ENCODE measurements at places on chromosomes 6 and 20.

GRCh38 chr6:113596387-113597230 lies 260.5 kb upstream of the MARCKS start:
- DNase-seq, result peak; percentile 41

GRCh38 chr6:165049362-165049761 lies 260.0 kb downstream of the C6orf118 start:
- DNase-seq, result no peak

DNA sequence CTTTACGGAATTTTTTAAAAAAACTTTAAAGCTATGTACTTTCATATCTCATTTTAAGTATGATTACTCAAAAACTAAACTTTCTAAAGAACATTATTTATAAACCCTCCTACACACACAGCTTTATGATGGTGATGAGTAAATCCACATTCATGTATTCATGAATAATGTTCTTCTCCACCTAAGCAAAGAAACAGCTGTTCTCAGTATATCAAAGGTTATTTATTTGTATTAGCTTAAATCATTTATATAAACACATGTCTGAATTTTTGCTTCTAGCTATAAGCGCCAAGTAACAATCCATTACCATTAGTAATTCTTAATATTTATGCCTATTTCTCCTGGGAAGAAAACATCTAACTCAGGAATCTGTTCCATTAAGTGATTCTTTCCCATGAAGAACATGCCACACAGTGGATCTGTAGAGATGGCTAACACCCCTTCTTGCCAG lies 63.3 kb downstream of the SMLR1 start:
- DNase-seq, result no peak

- DNase-seq, result no peak
Measured at GRCh38 chr6:24766680-24767462, 7.9 kb upstream of the GMNN start.

GRCh38 chr6:168724669-168725570 lies 283.9 kb downstream of the SMOC2 start:
- DNase-seq, result no peak

DNA sequence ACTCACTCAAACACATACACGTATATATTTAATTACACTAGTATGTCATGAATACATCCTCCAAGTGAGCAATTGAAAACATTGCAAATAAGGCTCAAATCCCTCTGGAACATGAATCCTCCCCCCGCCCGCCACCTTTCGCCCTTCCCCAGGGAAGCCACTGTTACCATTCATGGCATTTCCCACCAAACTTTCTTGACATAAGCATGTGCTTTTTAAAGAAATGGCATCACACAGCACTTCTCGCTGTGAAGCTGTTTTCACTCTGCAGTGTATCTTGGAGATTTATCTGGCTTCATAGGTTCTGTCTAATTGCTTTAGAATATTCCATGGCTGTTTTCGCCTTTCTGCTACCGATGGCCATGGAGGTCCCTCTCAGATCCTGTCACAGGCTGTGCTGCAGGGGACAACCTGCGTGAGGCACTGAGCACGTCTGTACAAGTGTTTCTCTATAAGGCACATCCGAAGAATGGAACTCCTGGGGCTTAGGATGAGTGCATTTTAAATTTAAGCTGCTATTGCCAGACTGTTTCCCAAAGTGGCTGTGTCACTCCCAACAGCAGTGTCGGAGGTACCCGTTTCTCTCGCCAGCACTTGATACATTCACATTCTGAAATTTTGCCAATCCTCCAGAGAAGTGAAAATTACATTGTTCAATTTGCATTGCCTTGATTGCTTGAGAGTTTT lies 22.2 kb upstream of the PHACTR3 start:
- no peak for DNase-seq

DNA sequence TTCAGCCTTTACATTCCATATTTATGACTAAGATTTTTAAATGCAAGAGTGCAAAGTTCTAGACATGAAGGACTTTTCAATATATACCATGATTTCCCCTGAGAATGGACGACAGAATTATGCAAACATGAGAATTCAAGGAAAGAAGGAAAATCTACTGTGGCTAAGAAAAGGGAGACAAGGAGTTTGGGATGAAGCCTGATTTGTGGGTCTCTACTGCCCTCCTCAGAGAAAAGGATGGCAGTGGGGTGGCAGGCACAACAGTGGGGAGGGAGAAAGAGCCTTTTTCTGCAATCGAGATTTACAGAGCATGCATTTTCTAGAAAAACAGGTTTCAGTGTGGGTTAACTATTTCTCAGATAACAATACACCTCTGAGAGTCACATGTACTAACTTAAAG lies 466.9 kb upstream of the NRSN1 start:
- no peak for DNase-seq

DNA sequence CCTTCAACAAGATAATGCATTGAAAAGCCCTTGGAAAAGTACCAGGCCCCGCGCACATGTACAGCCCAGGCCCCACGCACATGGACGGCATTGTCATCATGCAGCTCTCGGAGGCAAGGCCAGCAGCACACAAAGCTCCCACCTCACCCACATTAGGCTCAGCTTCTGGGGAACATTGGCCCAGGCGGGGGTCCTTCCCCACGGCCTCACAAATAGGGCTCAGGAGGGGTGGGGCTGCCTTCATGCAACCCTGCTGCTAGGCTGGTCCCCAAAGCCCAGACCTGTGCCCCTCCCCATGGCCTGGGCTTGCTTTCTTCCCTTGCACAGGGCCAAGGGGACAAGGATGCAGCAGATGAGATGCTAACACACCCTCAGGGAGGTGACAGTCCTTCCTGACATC lies 26.7 kb downstream of the NPEPL1 start:
- no peak for DNase-seq

GRCh38 chr20:56736285-56736857 lies 107.3 kb downstream of the TFAP2C start:
- DNase-seq, result no peak

- DNase-seq, result no peak
Measured at GRCh38 chr6:13044390-13044789, 283.9 kb downstream of the TBC1D7 start.

- DNase-seq, result no peak
Measured at GRCh38 chr6:123747515-123747914, 56.1 kb upstream of the NKAIN2 start.

- no peak for DNase-seq
Measured at GRCh38 chr6:73965539-73966029, 269.6 kb downstream of the CD109 start.

DNA sequence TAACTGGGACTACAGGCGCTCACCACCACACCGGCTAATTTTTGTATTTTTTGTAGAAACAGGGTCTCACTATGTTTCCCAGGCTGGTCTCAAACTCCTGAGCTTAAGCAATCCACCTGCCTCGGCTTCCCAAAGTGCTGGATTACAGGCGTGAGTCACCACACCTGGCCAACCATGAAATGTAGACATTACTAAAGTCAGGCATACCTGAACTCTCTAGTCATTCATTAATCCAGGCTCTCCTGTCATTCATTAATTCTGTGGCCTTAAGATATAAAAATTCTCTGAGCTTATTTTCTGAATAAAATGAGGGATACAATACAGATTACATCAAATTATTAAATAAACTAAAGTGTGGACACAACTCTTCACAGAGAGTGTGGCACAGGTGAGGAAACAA lies 159.7 kb downstream of the GMDS start:
- DNase-seq, result no peak

GRCh38 chr20:19231359-19232035 lies 19.1 kb downstream of the SLC24A3 start:
- DNase-seq, result no peak

- no peak for DNase-seq
Measured at GRCh38 chr20:9093218-9093957, 24.5 kb downstream of the PLCB4 start.

DNA sequence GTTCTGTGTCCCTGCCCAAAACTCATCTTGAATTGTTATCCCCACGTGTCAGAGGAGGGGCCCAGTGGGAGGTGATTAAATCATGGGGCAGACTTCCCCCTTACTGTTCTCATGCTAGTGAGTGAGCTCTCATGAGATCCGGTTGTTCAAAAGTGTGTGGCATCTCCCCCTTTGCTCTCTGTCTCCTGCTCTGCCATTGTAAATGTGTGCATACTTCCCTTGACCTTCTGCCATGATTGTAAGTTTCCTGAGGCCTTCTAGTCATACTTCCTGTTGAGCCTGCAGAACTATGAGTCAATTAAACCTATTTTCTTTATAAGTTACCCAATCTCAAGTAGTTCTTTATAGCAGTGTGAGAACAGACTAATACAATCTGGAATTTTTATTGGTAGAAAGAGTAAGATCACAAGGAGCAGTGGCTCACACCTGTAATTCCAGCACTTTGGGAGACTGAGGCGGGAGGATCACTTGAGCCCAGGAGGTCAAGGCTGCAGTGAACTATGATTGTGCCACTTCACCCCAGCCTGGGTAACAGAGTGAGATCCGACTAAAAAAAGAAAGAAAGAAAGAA lies 47.1 kb upstream of the SLC22A16 start:
- no peak for DNase-seq

DNA sequence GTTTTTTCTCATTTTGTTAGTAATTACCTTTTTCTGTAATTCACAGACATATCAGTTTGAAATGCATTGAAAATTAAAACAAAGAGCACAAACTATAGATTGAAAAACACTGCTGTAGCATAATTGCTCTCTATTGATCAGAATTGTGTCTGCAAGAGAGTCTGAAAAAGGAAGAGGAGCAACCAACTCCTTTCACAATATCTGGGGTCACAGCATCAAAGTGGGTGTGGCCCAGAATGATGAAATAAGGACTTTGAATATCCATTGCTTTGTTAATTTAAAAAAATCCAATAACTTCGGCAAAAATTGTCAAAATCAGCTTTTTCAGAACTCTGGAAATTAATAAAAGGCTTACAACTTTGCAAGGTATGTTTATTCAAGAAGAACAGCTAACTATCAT lies 99.2 kb downstream of the MYLK4 start:
- no peak for DNase-seq

- DNase-seq, result no peak
Measured at GRCh38 chr6:73233048-73233447, 7.8 kb upstream of the KHDC1L start.

DNA sequence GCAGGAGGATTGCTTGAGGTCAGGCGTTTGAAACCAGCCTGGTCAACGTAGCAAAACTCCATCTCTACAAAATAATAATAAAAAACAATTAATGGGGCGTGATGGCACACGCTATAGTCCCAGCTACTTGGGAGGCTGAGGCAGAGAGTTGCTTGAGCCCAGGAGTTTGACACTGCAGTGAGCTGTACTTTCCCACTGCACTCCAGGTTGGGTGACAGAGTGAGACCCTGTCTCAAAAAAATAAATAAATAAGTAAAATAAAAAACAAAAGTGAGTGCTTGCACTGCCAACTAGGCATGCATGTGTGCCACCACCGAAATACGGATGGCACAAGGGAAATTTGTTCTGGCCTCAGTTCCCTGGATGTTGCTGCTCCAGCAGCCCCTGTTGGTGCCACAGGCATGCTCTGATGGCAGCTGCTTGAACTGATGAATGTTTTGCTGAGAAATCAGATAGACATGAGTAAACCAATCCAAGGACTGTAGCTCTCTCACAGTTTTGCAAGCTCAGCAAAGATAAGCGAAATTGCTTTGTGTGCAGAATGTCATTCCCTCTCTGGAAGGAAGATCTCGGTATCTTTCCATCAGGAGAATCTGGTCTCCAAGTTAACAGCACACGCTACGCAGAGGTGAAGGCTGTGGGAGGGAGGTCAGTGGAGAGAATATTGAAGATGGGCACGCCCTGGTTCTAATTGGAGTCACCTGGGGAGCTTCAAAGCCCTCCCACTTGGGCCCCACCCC lies 188.0 kb upstream of the SLC24A3 start:
- DNase-seq, result no peak

GRCh38 chr20:59789686-59790085 lies 143.8 kb downstream of the SYCP2 start:
- no peak for DNase-seq

GRCh38 chr6:108170332-108171290 lies 4.8 kb downstream of the NR2E1 start:
- no peak for DNase-seq

DNA sequence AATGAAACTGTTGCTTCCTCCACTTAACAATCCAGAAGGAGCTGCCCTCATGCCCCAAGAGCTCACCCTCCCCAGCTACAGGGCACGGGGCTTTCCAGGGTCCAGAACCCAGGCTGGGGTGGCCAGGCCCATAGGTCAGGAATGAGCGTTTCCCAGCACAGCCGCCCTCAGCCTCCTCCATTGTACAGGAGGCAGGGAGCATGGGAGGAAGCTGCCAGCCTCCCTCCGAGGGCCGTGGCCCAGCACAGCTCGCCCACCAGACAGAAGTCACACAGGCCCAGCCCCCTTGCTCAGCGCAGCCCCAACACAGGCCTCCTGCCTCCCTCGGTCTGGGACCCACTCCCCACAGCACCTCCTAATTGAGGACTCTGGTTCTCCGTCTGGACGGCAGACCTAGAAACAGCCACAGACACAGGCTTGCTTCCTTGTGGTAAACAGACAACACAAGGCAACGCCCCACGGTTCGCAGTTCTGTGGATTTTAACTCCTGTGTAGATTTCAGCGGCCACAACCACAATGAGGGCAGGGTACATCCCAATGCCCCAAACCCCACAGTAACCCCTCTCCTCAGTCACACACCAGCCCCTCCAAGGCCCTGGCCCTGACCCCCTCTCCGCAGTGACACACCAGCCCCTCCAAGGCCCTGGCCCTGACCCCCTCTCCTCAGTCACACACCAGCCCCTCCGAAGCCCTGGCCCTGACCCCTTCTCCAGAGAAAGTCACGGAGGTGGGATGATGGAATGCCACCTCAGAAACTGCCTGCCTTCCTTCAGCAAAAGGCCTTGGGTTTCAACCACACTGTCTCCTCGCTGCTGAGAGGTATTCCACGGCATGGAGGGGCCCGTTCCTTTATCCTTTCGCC lies 173.5 kb downstream of the DLL1 start:
- no peak for DNase-seq

- peak; percentile 44 for DNase-seq
Measured at GRCh38 chr20:44601801-44602204, 19.4 kb downstream of the PKIG start.

GRCh38 chr6:65566117-65566516 lies 140.9 kb downstream of the EYS start:
- no peak for DNase-seq

DNA sequence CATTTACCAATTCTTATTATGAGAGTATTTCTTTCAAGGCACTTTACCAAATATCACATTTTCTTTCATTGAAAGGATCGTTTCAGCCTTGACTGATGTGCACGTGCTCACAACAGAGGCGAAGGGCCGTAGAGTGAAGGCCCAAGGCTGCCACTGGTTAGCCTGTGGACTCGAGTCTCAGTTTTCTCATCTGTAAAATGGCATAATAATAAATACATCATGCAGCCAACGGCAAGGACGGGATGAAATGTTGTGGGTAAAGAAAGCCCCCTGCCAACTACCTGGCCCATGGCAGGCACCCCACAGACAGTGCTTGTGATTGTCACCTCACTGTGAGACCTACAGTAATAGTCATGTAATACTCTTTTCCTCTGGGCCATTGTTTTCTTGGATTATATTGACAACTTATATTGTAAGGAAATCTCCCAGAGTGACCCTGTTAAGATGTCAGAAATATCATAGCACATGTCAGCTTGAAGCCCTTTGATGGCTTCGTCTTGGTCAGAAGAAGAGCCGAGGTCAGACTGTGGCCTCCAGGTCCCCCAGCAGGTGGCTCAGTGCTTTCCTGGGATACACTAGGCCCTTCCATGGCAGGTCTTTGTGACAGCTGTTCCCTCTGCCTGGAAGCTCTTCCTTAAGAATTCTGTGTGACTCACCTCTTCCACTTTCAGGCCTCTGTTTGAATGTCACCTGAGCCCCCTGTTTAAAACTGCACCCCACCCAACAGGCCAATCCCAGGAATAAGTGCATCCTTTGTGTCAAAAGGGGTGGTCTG lies 36.3 kb downstream of the FAM50B start:
- DNase-seq, result no peak

- no peak for DNase-seq
Measured at GRCh38 chr6:41200901-41201763, at the start of gene TREML2. Gene TREML2, minus strand, starts transcription at chr6:41201149. Its CDS starts 141 bp downstream, at chr6:41201008.

Data from AG09309 (cell line).